Stimulated activated CD8-positive, alpha-beta memory T cell treated with anti-CD3 and anti-CD28 coated beads, Interleukin-7, amount 100 ng/mL, for 4 hours (primary cell): ENCODE measurements at places on chromosomes 5 and 9.

DNA sequence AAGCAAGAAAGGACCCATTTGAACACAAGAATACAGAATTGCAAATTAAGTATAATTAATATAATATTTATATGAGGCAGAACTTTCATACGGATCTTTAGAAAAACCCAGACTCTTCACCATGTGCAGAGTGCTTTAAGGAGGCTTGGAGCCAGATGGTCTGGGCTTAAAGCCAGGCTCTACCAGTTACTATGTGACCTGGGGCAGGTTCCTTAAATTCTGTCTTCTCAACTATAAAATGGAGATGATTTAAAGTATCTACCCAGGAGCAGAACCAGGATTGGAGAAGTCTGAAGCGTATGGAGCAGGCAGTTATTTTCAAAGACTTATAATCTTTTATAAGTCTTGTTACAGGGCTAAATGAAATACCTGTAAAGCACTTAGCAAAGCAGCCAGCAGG, 202.1 kb downstream of the TSSK1B start:
- no peak for DNase-seq

DNA sequence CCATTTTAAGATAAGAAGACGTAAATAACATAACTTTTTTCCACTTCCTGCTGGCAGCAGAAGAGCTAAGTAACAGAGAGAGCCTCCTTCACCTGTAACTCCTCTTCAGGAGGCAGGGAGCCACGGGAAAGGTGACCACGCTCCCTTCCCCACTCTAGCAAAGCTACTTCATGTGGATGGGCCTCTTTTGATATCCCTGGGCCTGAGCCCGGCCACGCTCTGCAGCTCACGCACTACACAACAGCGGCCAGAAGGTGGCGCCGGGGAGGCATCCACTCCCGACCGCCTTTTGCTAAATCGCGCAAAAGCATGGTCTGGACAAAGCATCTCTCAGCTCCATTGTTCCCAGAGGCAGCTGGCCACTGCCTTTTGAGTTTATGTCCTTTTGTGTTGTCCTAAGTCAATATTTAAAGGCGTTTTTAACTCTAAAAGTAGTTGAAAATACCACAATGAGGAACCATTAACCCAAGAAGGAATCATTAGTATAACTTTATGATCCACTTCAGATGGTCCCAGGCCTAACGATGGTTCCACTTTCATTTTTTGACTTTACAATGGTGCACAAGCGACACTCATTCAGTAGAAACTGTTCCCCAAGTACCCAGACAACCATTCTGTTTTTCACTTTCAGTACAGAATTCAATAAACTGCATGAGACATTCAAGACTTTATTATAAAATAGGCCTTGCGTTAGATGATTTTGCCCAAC, 23.6 kb downstream of the CMBL start:
- peak; percentile 48 for DNase-seq

- no peak for DNase-seq
These were observed 60.6 kb upstream of the TMEM215 start for GRCh38 chr9:32722704-32723103.

- no peak for DNase-seq
These were observed 243.0 kb downstream of the ICE1 start for GRCh38 chr5:5665225-5666075.

DNA sequence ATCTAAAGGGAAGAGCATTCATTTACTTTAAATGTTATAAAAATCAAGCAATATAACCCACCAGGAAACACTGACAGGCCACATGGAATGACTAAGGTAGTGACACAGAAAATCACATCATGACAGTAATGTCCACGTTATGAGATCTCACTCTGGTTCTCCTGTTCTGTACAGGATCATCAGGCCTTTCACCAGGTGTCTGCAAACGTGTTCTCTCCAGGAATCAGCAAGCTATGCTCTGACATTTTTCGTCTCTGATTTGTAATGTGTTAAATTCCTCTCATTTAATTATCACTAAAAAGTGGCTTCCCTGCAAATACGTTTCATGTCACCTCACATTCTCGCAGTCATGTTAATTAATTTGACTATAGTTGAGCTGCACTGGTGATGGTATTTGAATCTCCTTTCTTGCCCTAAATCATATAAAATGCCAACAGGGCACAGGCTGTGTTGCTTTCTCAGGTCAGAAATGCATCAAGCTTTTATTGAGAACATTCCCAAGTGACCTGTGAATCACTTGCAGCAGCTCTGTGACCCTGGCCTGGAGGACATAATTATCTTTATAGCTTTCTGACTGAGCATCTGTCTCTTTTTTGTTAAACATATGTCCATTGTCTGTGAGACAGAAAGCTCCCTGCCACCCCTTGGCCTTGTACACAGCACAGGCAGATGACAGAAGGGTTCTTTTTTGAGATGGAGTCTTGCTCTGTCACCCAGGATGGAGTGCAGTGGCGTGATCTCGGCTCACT, 196.2 kb downstream of the DIRAS2 start:
- no peak for DNase-seq

GRCh38 chr9:96818533-96818932, 35.8 kb downstream of the ZNF782 start:
- DNase-seq, result no peak

DNA sequence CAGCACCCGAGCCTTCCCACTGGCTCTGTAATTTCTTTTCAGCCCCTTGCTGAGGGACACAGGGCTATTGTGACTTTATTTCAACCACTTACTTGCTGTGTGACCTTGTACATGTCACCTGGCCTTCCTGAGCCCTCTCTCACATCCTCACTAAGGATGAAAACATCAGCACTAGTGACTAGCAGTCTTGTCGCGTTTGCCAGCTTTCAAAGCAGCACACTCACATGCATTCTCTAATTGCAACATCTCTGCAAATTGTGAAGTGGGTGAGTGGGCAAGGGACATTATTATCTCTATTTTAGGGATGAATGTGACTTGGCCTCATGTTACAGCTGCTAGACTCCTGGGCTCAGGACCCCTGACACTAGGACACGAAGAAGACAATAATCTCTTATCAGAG, 144.5 kb downstream of the SEC61B start:
- DNase-seq, result no peak

- no peak for DNase-seq
These were observed 131.3 kb downstream of the MVB12B start for GRCh38 chr9:126457890-126458289.

DNA sequence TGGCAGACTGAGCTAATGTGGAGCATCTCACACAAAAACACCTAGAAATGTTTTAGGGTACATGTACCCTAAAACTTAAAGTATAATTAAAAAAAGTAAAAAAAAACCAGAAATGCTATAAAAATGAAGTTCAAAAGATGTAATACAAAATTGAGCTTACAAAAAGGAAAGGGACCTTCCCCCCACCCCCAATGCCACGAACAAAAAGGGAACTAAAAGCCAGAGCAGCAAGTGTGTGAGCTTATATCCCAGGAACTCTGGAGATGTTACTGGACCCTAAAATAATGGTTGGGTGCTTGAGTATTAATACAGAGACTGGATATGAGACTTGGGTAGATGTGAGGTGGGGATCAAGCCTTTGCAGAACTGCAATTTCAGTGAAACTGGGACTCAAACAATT, 11.0 kb downstream of the SPATA9 start:
- no peak for DNase-seq

- DNase-seq, result no peak
These were observed 8.1 kb upstream of the OMD start for GRCh38 chr9:92432350-92432749.

GRCh38 chr9:136521537-136521936, 24.3 kb downstream of the NOTCH1 start:
- DNase-seq, result no peak

- no peak for DNase-seq
These were observed 61.4 kb downstream of the WDR41 start for GRCh38 chr5:77430726-77431125.

DNA sequence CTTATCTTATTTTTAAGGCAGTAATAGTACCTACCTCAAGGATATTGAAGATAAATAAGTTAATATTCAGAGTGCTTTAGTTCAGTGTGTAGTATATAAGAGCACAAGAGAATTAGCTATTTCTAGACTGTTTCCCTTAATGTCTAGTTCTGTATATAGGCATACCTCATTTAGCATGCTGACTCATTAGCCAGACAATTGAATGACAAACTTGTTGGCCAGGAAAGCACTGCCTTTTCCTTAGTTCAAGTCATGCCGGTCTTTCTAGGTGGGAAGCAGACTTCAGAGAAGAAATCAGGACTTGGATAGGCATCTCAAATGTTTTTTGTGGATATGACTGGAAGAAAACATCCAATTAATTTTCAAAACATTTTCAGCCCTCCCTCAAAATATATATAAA, 3.2 kb upstream of the FBXO4 start:
- DNase-seq, result no peak

DNA sequence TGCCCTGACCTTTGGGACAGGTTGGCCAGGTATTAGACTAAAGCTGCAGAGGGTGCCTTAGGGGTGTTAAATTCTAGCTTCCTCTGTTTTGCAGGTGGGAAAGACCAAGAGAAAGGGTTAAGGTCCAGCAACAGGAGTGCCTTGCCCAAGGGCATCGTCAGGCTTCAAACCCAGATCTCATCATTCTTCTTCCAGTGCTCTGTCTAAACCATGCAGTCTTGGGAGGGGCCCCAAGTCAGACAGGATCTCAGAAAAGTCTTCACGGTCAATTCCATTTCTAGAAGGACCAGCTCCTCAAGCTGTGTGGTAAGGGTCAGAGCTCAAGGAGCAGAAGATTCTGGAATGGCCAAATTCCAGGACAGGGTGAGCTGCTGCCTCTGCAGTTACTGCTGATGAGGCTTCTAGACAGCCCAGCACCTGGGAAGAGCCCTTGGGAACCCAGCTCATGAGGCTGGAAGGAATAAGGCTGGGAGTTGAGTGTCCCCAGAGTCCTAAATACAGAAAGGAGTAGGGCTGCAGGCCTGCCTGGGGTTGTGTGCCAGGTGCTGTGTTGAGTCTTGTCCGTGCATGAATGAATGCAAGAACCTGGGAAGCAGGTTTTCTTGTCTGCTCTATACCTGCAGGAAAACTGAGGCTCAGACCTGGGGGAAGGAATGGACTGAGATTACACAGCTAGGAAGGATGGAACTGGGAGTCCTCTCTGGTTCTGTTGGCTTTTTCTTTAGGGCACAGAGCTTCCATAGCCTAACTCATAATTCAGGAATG, 69.3 kb downstream of the WWC1 start:
- DNase-seq, result no peak

DNA sequence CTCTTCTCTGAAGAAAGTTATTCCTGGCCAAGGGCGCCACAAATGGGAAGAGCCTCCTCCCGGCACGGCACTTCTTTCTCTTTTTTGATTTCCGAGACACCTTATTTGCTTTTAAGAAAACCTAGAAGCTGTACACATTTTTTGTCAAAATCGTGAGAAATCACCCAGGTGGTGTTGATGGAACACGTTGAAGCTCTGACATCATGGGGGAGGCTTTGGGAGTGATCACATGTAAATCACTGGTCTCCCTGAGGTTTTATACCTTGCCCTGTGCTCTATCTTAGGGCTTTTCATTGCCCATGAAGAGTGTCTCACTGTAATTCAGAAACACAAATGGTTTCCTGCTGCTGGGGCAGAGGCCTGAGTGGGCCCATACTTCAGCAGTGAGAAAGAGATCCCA, 27.4 kb downstream of the SLC36A1 start:
- DNase-seq, result no peak

GRCh38 chr5:147971472-147971871, 65.1 kb upstream of the C5orf46 start:
- DNase-seq, result no peak

DNA sequence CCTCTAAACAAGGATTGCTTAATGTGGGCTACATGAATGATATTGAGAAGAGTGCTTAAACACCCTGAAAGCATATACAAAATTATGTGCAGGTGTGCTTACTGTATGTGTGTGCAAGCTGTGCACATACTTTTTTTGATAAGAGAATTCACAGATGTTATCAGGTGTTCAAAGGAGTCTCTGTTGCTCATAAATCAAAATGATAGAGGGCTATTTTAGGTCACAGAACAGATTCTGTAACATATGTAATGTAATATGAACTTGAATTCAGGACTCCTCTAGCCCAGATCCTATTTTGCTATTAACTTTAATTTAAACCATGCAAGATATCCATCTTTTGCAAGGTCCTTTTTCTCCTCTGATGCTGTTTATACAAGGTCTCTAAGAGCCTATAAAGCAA, 38.2 kb downstream of the CCDC192 start:
- DNase-seq, result no peak

DNA sequence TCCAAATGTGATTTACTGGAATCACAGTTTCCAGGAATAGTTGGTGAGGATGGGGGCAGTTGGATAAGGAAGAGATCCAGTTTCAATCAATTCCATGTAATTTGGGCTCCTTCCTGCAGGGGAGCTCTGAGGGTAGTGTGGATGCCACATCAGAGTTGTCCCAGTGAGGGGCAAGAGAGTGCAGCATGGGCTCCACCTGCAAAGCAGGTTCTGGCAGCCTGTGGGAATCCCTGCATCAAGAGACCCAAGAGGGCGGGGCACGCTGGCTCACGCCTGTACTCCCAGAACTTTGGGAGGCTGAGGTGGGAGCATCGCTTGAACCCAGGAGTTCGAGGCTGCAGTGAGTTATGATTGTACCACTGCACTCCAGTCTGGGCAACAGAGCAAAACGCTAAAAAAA, 188.5 kb downstream of the CACNA1B start:
- DNase-seq, result no peak

DNA sequence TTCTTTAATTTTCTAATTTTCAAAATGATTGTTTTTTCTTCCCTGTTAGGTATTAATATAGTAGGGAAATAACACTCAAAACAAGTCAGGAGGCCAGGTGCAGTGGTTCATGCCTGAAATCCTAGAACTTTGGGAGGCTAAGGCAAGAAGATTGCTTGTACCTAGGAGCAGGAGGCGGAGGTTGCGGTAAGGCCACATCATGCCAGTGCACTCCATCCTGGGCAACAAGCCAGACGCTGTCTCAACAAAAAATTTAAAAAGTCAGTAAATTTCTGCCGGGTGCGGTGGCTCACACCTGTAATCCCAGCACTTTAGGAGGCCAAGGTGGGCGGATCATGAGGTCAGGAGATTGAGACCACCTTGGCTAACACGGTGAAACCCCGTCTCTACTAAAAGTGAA, 10.2 kb upstream of the CDK7 start:
- DNase-seq, result no peak

DNA sequence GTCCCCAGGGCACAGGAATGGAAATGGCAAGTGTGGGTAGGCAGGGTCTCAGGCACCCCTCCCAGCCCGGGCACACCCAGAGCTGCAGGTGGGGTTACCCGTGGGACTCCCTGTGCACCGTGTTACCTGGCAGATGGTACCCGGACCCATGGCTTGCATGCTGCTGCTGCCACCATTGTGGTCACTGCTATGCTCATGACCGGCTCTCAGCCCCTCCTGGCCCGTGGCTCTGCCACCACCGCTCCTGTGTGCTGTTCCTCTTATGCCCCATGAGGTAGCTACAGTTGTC, 21.7 kb upstream of the HMCN2 start:
- no peak for DNase-seq

DNA sequence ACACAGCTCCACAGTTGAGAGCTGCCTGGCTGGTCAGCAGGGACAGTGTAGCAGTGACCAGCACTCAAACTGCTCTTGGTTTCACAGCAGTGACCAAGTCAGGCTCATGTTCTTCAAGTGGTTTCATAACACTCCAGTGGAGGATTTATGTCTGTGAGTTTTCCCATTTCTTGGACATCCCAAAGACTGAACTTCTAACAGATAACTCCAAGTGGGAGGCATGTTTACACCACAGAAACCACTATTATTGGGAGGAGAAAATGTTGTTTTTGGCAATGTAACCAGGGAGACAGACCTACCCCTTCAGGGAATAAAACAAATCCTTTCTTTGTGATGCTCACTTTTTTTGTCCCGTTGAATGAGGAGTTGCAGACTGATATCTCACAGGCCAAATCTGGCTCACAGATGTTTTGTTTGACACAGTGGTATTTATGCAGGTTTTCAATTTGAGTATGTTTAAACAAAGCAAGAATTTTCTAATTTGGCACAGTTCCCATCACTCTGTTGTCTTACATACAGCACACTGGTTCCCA, 141.5 kb downstream of the RMI1 start:
- no peak for DNase-seq
